ENCODE measurements at places on chromosomes 3 and 15.
A peak's percentile ranks its signal among the peaks of the same experiment; 100 is the strongest.

DNA sequence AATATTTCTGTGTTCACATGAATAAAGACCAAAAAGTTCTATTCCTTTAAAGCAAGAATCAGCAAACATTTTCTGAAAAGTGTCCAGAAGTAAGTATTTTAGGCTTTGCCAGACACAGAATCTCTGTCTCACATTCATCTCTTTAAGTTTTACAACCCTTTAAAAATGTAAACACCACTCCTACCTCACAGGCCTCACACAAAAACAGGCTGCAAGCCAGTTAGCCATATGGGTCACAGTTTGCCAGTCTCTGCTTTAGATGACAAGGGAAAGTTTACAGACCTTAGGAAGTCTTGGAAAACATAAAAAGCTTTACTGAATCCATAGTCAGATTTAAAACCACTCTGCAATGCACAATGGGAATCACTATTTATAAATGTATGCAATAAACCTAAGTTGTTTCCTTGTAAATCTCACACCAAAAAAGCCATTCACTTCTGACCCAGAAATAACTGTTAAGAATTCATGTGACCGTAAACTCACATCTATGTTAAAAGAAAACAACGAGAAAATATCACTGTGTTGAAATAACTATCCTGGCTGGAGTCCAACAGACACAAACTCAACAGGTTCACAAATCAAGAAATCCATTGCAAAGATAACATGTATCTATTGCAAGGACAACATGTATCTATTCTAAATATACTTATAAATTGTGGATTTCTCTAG is 308.2 kb downstream of the ULK4 start:
- peak; percentile 26 for DNase-seq

DNA sequence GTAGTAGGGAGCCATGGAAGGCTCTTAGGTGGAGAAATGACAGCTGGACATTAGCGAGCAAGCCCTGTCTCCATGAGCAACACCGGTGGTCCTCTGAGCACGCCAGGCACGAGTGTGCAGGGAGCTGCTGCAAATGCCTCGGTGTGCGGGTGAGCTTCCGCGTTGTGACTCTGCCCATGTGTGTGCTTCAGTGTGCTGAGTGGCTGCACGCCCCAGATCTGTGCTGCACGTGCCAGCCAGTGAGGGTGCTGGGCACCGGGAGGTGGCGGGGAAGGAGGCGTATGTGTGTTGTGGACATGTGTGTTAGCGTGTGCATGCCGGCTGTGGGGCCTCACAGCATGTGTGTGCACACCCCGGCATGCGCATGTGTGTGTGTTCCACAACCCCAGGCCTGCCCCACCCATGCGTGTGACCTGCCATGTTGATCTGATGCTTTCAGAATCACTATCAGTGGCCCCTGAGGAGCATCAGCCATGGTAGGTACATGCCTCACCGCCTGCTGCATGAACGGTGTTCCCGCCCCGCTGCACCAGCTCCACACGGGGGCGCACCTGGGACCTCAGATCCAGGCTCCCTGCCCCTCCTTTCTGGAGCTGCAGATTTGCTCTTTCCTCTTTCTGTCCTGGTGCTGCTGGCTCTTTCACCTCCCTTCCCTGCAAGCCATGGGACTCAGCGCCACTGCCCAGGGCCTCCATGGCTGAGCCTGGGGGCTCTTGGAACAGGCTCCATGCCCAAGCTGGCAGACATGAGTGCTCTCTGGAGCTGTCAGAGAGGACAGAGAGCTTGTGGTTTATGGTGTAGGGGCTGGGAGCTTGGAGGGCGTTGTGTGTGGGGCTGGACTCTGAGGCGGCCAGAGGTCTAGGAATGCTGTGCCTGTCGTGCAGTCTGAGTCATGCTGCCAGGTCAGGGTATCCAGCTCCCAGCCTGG is 169.4 kb downstream of the TBC1D2B start:
- DNase-seq: peak; percentile 50

- no peak for DNase-seq
Observed at GRCh38 chr3:36538136-36538749, 157.9 kb downstream of the STAC start.

DNA sequence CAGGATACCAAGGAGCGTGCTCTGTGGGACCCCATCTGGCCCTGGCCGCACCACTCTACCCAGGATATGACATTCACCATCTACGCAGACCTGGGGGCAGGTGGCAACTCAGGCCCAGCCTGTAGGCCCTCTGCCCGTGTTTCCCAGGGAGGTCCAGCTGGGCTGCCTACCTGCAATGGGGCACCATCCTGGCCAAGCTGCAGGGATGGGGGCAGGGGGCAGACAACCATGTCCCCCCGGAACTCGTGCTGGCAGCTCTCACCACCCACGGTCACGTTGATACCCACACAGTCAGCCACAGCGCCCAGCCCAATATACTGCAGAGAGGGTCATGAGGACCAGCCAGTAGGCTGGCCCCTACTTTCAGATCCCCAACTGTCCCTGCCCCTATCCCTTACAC is 7.9 kb downstream of the MST1R start:
- no peak for DNase-seq

DNA sequence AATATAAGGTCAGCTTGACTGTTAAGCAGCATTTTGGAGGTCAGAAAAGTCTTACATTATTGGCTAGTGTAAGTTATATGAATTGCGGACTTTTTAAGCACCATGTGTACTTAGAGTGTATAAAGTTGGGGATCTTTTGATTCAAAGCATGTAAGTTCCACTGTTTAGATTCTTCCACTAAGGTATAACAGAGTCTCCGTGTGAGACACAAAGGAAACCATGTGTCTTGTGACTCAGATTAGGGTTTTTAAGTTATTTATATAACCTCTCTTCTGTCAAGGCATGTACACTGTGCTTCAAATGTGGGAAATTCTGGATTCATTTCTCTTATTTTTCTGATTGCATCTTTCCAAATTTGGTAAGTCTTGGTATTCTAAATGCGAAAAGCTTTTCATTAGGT is 143.5 kb upstream of the SOX2 start:
- DNase-seq: peak; percentile 39

DNA sequence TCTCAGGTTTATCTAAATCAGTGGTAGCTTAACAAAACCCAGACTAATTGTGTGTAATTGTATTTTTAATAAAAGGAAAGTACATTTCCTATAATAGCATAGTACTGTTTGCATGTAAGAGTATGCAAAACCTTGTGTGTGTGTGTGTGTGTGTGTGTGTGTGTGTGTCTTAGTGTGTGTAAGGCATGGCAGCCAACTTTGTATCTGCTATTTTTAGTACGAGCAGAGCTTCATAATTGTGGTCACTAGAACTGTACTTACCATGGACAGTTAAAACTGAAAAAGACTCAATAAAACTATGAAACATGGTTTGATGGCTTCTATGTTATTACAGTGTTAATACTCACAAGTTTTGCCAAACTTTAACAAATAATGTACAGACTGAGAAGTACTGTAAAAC is 6.2 kb downstream of the P2RY1 start:
- DNase-seq: no peak

DNA sequence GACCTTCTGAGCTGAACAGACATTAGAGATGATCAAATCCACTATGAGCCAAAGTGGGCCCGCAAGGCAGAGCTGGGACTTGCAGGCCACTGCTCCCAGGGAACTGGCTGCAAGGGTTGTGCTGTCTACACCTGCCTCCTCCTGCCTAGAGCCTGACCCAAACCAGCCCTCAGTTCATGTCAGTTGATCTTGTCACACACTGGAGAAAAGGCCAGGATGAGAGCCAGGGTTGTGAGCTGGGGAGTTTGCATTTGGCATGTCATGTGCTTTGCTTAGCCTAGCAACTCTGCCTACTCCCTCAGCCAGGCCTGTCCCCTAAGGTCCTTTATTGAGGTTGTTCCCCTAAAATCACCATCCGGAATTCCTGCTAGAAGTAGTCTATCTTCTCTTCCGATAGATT is 67.8 kb downstream of the RAB11A start:
- DNase-seq: no peak

DNA sequence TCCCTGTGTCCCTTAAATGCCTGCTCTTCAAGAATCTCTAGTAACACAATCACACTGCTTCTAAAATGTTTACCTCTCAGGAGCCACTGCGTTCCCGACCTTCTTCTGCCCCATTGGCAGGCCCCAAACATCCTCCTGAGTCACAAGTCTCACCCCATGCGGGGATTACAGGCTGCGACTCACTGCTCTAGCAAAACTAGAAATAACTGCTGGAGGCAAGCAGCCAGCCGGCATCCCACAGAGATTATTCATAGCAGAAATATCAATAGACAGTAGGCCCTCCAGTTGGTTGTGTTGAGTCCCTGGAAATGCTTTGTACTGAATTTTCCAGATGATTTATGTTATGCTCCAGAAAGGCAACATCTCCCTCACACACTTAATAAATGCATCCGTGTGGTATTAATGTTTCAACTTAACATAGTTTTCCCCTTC is 64.8 kb downstream of the RFTN1 start:
- DNase-seq: peak; percentile 98

DNA sequence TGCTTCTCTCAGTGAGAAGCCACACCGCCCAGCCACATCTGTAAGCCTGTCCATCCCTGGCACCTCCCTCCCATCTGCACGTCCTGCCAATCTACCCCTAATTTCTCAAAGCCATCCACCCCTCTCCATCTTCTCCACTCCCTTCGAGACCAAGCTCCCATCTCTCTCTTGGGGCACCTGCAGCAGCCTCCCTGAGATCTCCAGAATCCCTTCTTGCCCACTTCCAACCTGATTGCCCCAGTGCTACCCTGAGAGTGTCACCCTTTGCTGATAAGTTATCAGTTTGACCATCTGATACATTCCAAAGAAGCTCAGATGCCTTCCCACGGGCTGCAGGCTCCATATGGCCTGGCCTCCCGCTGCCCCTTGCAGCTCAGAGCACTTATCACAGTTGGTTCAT is 496.1 kb downstream of the SHQ1 start:
- DNase-seq: no peak

DNA sequence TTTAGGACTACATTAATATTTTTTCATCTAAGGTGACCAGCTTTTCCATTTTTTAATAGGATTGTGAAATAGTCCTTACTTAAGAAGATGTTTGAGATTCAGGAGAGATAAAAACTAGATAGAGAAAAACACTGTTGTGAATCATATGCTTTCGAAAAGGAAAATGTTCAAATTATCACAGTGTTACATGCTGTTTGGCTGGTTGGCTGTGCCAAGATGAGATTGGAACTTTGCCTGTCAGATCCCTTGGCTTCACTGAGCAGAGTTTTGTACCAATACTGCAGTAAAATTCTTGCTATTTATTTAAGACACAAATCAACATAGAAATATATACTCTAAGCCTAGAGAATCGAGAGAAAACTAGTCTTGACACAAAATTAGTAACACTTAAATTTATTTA is 117.2 kb downstream of the OXSM start:
- no peak for DNase-seq

- no peak for DNase-seq
Observed at GRCh38 chr3:136343446-136343845, 93.3 kb downstream of the PCCB start.

DNA sequence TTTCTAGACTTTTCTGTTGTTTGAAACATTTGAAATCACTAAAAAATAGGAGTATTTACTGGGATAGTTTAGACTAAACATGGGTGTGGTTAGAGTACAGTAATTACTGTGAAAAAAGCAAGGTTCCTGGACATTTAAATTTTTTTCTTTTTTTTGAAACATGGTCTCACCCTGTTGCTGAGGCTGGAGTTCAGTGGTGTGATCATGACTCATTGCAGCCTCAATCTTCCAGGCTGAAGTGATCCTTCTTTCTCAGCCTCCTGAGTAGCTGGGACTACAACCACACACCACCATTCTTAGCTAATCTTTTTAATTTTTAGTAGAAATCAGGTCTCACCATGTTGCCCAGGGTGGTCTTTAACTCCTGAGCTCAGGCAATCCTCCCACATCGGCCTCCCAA is 20.4 kb upstream of the CELF6 start:
- DNase-seq: no peak

- DNase-seq: no peak
Observed at GRCh38 chr15:63211092-63211490, 21.7 kb downstream of the RAB8B start.

DNA sequence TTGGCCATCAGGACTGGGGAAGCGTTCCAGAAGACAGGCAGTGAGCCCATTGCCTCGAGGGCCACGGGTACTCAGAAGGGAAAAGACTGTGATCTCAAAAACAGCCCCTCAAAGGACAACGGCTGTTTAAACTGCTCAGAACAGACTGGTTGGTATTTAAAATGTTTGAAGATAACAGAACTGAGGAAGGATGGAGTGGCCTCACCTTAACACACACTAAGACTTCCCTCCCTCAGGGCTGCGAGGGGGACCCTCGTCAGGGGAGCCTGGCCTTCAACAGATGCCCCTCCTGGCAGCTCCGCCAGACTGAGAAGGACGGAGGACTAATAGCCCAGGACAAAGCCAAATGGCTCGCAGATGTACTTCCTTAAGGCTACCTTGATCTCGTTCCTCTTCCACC is 2.6 kb downstream of the STIMATE start:
- DNase-seq: no peak

DNA sequence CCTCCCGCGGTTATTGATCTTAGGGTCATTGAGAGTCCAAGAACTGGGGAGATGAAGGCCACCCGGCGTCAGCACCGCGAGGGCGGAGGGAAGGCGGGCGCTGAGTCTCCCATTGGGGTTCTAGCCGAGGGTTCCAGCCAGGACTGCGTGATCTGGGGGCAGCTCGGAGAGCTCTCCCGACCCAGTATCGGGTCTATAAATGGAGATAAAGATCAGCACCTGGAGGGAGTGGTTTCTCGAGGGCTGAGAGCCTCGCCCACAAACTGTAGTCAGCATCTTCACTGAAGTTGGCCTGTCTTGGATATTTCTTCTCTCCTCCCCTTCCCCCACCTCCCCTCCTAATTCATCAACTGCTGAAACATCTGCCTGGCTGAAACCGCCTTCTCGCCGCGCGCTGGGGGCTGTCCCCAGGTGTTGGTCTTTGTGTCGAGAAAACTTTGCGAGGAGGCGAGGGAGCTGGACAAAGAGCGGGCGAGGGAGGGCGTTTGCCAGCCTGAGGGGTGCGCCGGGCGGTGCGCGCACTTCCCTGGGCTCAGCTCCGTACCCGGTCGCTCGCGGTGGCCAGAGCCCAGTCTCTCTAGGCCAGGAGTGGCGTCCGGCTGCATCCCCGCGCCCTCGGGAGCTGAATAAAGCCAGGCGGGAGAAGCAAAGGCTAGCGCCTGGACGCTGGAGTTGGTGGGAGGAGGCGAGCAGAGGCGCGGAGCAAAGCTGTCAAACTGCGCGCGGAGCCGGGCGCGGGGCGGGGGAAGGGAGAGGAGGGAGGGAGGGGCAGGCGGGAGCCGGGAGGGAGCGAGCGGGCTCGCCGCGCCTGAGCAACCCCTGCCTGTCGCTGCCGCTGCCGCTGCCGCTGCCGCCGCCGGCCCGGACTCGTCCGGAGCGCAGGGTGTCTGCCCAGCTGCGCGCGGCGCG is at the start of gene ST8SIA2:
ST8SIA2 (plus strand) TSS at position 811 of the 909 bp plus-strand sequence. CDS start 184 bp downstream, outside the sequence.
- peak; percentile 54 for DNase-seq

DNA sequence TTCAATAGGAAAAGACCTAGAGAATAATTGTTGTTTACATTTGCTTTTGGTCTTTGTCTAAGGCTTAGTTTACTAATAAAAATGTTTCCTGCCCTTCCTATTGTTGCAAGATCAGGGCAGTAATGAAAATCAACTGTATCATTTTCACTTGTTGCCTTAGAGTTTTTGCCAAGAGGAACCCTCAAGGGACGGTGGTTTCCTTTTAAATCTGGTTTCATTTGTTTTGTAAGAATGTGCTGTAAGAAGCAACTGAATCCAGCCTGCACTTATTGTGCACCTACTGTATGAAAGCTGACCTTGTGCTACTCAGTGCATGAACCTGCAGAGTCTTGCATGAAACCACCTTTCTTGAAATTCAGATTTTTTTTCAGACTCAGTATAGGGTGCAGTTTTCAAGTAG is 5.3 kb downstream of the IGF1R start:
- DNase-seq: no peak

- peak; percentile 71 for DNase-seq
Observed at GRCh38 chr3:81716870-81717509, 44.5 kb downstream of the GBE1 start.

GRCh38 chr3:187051724-187052366 is 87.5 kb downstream of the RPL39L start:
- DNase-seq: no peak
